ENCODE measurements at places on chromosomes 12 and 14.
A peak's percentile ranks its signal among the peaks of the same experiment; 100 is the strongest.

DNA sequence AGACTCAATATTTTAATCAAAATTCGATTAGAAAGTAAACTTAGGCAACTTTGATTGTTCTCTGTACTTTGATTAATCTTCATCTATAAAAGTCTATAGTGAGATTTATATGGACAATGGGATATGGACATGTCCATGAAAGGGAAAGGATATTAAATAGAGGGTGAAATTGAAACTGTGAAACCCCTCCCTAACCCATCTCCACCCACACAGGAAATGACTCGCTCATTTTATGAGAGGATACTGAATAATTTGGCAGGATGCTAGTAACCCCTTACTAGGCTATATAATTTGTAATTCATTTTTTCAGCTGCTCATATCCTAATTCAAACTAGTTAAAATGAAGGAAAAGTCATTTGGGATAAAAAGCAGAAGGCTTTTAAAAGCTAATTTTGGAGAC, 328.0 kb upstream of the ATP2B1 start:
- DNase-seq: peak; percentile 15

GRCh38 chr14:66111891-66112290, 374.3 kb upstream of the CCDC196 start:
- no peak for DNase-seq

DNA sequence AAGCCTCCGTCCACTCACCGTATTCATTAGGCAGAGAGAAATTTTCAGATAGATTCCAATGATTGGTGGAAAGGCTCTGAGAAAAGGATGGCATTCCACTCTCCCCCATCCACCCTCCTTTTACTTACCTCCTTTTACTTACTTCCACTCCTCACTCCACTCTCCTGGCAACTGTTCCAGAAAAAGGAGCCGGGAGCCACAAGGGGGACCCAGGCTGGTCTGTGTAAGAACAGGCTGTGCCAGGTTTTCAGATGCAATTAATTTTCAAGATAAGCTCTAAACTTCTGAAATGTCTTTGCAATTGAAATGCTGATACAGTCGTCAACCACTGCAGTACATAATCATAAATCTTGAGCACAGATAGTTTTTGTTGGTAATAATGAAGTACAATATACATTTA, 248.8 kb downstream of the ANO6 start:
- no peak for DNase-seq

- DNase-seq: no peak
Observed at GRCh38 chr12:128418944-128419343, 152.0 kb downstream of the TMEM132C start.

DNA sequence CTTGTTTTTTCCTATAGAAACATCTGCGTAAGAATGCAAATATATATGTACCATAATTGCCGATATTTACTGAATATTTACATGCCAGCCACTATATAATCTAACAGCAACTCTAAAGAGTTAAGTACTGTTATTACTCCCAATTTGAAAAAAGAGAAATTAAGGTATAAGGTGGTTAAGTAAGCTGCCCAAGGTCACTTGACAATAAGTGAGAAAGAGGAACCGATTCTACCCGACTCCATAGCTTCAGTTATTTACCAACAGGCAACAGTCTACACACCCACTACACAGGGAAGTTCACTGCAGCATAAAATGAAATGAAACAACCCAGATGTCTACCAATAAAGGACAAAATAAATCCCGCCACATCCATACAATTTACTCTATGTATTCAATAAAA, 1.1 kb downstream of the MIS18BP1 start:
- peak; percentile 35 for DNase-seq

- DNase-seq: no peak
Observed at GRCh38 chr14:80538633-80539375, 327.5 kb upstream of the DIO2 start.

GRCh38 chr14:49173765-49174373, 412.3 kb downstream of the RPS29 start:
- peak; percentile 73 for DNase-seq

GRCh38 chr12:66697404-66697803, 18.5 kb upstream of the GRIP1 start:
- DNase-seq: no peak

DNA sequence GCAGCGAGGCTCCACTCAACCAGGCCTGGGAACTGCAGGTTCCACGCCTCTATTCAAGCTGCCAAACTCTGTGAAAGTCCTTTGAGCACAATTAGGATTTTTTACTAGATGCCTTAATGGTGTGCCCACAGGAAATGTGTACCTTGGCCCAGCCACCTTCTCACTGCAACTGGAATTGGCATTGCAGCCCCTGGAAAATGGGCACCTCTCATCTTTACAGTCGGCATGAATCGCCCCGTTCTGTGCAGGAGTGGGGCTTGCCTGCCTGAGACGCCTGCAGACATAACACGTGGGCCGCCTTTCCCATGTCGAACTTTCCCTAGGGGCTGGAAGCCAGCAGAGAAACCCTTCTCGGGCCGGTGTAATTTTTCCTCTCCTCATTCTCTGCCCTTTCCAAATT, 42.0 kb upstream of the ELK3 start:
- no peak for DNase-seq

DNA sequence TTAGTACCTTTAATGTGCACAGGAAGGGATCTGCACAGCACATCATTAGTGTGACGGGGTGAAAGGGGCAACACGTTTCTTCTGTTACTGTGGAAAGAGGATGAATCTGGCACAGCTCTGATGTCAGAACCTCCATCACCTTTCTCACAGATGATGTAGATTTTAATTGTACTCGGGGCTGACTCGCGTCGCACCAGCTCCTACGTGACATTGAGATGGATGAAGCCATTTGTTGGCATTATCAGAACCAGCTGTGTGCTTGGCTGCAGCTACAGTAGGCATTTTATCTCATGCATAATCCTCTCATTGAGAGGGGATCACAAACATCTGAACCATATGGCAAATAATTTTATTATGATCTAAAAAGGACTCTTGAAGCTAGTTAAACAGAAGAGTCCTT, 173.6 kb downstream of the PDZRN4 start:
- DNase-seq: no peak

DNA sequence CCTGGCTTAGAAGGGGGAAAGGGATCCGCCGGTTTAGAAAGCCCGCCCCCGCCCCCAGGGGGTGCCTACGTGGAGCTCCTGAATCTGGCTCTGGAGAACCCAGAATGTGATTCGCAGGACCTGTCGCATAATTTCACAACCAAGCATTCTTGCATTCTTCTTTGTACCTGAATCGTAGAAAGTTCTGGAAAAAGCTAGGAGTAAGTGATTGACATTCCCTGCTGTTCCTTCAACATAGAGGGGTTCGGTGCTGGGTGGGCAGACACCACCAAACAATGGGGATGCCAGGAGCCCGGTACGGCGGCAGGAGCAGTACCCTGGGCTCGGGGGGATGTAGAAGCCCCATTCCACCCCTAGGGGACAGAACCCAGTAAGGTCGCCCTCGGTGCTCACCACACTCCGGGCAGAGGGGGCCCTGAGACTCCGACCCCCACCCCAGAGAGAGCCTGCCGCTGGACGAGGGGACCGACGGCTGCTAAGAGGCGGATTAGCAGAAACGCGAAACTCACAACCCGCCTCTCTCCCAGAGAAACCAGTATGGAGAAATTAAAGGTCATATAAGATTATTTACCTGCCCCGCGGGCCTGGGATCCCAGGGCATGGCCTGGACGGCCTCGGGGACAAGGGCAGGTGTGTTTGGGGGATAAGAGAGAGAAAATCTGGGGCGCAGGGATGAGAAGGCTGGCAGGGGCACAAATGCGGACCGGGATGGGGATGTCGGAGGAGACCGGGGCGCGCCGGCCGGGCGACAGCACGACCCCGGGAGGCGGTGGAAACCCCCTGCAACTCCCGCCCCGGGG, 520 bp downstream of the CSRP2 start:
- DNase-seq: no peak

DNA sequence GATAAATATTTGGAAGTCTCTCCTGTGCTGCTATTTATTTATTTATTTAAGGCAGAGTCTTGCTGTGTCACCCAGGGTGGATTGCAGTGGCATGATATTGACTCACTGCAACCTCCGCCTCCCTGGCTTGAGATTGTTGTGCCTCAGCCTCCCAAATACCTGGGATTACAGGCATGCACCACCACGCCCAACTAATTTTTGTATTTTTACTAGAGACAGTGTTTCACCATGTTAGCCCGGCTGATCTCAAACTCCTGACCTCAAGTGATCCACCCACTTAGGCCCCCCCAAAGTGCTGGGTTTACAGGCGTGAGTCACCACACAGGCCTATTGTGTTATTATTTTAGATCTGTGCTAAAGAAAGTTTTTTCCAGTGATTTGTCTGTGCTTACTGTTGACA, 225.2 kb downstream of the CCER1 start:
- no peak for DNase-seq

DNA sequence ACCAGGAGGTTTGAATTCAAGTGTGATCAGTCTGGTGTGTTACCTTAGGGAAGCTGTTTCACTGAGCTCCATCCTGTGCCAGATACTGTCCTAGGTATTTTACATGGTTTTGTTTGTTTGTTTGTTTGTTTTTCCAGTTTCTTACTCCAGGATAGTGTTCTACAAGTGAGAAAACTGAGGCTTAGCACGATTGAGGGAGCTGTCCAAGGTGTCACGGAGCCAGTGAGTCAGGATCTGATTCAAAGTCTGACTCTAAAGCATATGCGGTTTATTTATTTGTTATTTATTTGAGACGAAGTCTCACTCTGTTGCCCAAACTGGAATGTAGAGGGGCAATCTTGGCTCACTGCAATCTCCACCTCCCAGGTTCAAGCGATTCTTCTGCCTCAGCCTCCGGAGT, 79.7 kb upstream of the GNG2 start:
- DNase-seq: no peak

DNA sequence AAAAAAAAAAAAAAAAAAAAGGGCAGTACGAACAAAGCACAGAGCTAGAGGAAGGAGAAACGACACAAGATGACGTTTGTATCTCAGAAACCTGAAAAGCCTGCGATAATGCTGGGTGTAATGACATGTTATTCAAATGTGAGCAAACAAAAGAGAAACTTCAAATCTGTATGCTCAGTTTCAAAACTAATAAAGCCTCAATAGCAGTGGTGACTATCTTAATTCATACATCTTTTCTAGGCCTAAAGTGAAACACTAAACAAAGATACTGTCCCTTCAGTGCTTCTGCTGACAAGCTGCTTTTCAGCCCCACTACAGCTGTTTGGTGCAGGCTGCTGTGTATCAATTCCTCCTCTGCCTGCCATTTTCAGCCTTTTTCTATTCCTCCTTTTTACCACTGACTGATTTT, 15.8 kb downstream of the ITPR2 start:
- no peak for DNase-seq

DNA sequence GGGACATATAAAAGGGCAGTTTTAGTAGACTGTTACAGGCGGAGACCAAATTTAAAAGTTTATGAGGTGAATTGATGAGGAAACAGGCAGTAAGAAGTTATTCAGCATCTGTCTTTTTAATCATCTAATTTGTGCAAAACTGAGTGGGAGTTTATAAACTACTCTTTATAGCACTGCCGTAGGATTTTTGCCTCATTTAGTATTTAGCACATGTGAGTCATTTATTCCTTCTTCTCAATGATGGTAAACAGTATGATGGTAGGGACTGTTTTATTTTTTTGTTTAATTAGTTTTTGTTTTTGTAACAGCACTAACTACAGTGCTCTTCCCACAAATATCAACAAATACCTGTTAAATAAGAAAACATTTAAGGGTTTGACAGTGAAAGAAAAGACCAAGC, 20.6 kb downstream of the TOGARAM1 start:
- no peak for DNase-seq

DNA sequence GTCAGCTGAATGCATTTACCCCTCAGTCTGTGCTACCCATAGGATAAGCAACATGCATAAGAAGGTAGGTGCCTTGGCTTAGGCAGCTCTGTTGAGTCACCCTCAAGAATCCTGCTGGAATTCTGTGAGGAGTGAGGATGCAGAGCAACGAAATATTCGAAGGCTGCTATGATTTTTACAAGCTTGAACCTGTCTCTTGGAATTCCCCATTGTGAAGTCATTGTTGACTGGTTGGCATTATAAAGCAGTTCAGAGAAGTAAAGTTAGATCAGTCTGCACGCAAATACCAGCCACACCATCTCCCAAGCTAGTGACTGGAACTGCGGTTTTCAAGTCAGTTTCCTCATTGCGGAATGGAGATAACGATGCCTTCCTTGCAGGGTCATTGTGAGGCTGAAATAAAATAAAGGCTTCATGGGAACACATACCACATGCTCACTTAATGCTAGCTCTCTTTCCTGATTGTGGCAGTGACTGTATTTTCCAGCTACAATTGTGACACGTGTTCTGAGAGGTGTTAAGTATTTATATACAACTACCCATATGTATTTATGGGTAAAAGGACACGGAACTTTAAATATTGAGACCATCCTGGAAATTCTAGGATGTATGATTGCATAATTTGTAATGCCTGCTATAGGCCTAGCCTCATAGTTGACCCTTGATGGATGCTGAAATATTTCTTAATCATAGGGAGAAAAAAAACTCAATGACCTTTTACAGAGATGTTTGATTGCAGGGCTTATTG, 96.7 kb downstream of the ETV6 start:
- no peak for DNase-seq

- no peak for DNase-seq
Observed at GRCh38 chr14:43145361-43145760, 1361.7 kb downstream of the FSCB start.

DNA sequence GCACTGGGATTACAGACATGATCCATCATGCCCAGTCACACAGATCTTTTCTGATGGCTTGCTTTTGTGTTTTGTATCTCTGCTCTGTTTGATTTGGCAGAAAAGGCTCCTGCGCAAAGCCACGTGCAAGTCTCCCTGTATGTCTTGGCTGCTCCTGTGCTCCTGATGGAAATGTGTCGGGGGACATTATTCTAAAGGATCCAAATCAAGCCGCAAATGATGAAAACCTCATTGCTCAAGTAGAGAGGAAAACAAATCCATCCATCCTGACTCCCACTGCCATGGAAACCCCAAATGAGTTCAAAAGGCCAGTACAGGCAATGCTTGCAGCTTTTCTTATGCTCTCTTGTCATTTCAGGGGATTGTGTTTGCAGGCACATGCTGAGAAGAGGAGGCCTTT, 93.8 kb downstream of the NDUFA12 start:
- no peak for DNase-seq

GRCh38 chr12:51906430-51907082, 748 bp upstream of the ACVRL1 start:
- DNase-seq: no peak

DNA sequence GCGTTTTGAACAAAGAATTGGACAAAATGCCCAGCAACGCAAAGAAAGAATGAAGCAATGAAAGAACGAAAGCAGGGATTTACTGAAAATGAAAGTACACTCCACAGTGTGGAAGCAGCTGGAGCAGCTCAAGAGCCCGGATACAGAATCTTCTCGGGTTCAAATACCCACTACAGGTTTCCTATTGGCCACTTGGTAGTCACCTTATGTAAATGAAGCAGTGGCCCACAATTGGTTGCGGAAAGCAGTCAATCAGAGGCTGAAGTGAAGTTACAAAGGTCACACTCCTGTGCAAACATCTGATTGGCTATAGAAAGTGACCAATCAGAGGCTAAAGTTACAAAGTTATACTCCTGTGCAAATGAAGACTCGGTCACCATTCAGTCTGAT, 15.0 kb upstream of the PPP1R13B start:
- DNase-seq: no peak

Data from activated CD4-positive, alpha-beta T cell treated with anti-CD3 and anti-CD28 coated beads, Interleukin-2, Interleukin-4, amounts not matched to agents 100 ng/mL and 50 ng/mL, durations not matched to agents 16 hours and 8 hours (primary cell).